ENCODE measurements at places on chromosomes 12 and 14.

GRCh38 chr12:111733340-111733915, 33.3 kb upstream of the ALDH2 start:
- DNase-seq = no peak

DNA sequence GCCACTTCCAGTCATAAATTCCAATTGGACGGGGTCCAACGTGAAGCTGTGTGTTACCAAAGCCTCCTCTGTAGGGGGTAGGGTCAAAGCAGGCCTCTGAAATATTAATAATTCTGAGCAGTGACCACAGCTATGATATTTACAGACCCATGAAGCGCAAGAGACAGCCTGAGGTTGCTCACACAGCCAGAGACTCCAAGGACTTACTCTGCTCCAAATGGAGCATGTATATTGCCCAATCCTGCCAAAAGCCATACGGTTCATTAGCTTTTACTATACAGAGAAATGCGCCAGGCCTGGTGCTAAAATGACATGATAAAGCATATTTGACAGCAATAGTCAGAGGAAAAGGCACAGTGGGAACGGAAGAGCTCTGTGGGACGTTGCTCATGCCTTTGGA, 151.3 kb downstream of the PAH start:
- no peak for DNase-seq

DNA sequence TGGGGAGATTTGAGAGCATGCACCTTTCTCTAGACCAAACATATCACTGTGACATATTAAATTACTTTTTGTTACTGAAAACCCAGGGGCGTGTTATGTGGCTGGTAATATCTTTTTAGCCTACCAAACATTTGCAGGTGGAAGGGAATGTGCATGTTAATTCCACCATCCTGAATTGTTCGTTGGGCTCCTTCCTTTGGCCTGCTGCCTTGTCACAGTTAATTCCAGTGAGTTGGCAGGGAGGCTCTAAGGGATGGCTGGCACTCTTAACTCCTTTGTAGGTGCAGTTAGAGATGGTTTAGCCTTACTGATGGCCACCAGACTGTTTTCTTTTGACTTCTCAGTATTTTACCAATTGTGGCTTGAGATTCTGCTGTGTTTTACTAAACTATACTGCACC, 64.5 kb downstream of the DIP2B start:
- no peak for DNase-seq

GRCh38 chr12:88634008-88634407, 53.7 kb upstream of the KITLG start:
- no peak for DNase-seq

DNA sequence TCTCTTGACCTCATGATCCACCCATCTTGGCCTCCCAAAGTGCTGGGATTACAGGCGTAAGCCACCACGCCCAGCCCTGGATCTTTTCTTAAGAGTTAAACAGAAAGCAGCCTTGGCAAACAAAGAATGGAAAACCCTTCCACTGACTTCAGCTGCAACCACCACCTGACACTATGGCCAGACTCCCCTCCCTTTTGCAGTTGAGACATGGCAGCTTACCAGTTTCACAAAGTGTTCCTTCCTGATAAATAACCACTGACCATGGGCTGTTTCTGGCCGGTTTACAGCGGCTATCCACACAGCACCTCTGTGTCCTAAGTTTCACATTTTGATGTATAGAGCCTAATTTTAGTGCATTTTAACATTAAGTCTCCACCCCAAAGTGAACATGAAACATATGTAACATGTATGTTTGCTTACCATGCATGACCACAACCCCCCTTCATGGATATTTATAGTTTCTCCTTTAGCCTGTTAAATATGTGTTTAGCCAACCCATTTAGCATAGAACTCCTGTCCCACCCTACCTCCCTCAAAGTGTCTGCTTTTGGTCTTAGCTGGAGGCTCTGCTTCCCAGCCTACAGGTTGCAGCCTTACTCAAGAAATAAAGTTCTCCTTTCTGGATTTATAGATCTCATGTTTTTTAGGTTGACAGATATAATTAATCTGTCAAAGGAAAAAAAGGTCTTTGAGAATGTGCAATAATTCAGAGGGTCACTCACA, 32.7 kb upstream of the RAB21 start:
- no peak for DNase-seq

DNA sequence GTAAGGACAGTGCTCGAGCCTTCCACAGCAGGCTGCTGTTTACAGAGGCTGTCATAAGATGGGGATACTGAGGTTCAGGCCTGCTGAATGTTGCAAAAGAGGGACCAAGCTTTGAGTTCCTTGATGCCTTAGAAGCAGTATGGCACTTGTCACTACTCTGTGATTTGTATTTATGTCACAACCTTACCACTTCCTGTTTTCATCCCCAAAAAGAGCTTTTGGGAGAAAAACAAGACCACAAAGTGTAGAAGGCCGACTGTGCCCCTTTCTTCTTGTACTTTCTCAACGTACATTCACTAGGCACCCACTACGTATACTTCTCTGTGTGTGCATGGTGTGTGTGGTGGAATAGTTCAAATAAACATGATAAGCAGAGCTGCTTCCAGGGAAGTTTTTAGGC, 90.1 kb downstream of the DRAM1 start:
- no peak for DNase-seq

DNA sequence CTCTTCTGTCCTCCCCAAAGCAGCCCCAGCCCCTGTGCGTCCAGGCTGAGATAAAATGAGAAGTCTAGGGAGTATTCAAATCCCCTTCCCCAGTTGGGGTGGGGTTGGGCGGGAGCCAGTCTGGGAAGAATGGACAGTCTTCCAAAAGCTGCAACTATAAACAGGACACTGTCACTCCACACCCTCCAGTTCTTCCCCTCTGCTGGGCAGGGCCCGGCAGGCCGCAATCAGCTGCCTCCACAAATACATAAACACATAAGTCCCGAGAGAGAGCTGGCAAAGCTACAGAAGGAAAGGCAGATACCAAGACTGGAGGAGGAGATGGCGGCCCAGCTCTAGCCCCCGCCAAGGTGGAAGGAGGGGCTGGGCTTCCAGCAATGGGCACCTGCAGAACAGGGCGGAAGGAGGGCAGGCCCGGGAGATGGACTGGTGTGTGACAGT, 12.7 kb downstream of the LTBP2 start:
- no peak for DNase-seq

- DNase-seq = peak; percentile 73
Measured at GRCh38 chr12:754851-755562, 2.6 kb downstream of the WNK1 start.

DNA sequence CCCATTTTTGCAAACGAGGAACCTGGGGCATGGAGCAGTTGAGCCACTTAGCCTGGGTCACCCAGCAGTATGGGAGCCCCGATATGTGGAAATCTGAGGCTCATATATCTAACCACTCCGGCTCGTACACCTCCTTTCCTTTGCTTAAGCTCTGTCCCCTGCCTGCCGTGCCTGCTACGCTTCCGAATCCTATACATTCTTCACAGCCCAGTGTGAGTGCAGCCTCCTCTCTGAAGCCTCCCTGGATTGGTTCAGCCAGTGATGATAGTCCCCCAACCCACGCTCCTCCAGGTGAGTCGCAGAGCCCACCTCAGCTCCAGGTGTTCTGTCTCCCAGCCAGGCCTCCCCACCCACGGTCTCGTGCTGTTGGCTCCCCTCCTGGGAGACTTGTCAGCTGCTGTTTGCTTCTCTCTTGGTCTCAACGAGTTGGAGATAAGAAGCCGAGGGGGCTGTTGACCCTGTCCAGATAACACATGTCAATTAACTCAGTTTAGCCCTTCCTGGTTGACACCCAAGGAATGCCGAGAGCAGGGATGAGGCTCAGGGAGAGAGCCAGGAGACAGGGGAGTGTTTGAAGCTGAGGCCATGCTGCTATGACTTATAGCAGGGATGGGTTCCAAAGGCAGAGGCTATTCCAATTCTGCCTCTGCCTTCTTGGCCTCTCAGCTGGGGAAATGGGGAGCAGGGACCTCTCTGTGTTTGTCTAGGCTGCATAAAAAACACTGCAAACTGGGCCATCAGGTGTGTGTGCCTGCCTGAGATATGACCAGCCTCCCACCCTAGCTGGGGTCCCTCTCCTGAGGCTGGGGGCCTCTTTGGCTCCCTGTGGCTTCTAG, 19.0 kb downstream of the SDSL start:
- DNase-seq = no peak

GRCh38 chr12:57019983-57020719, 3.8 kb upstream of the TAC3 start:
- no peak for DNase-seq

- DNase-seq = no peak
Measured at GRCh38 chr12:50014342-50014741, 11.0 kb downstream of the RACGAP1 start.

- DNase-seq = no peak
Measured at GRCh38 chr12:116366456-116366776, 88.9 kb upstream of the MED13L start.

GRCh38 chr14:92037989-92038388, 1.9 kb downstream of the TRIP11 start:
- DNase-seq = no peak

- peak; percentile 74 for DNase-seq
Measured at GRCh38 chr12:92055877-92056276, 89.8 kb downstream of the BTG1 start.
